Stimulated activated CD8-positive, alpha-beta memory T cell treated with anti-CD3 and anti-CD28 coated beads, Interleukin-15, amount 100 ng/mL, for 48 hours (primary cell): ENCODE measurements at places on chromosomes 1 and 21.

GRCh38 chr1:157585984-157586383 is 11.9 kb downstream of the FCRL4 start:
- DNase-seq = no peak

GRCh38 chr1:183723571-183723970 is 70.5 kb upstream of the APOBEC4 start:
- no peak for DNase-seq

DNA sequence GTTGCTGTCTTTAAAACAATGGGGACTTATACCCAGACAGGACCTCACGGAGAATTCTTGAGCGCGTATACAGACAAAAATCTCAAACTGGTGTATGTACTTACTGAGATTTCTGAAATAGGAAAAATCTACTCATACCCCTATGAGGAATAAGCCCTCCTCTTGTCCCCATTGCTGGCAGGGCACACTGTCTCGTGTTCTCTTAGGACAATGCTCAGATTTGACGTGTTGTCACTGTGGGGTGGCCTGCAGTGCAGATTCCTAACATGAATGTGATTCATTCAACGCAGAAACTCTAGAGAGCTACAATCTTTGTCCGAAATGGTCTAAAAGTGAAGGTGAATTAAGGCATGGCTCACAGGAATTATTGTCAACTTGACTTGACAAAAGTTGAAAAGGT is 31.1 kb upstream of the PDE9A start:
- no peak for DNase-seq

GRCh38 chr1:36733748-36734147 is 251.0 kb upstream of the CSF3R start:
- no peak for DNase-seq

- DNase-seq = no peak
Observed at GRCh38 chr1:94709891-94710581, 110.1 kb upstream of the SLC44A3 start.

GRCh38 chr1:101995984-101996745 is 561 bp downstream of the OLFM3 start:
- no peak for DNase-seq

DNA sequence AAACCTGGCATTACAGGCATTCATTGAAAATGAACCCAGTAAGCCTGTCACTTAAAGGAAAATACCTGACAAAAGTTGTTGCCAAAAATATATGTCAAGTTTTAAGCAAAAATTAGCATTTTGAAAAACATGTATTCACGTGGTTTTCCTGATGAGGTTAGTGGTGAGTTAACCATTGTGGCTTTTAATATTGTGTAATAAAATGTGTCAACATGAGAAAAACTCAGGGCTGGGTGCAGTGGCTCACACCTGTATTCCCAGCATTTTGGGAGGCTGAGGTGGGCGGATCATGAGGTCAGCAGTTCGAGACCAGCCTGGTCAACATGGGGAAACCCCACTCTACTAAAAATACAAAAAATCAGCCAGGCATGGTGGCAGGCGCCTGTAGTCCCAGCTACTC is 731.4 kb downstream of the KCNT2 start:
- DNase-seq = no peak

DNA sequence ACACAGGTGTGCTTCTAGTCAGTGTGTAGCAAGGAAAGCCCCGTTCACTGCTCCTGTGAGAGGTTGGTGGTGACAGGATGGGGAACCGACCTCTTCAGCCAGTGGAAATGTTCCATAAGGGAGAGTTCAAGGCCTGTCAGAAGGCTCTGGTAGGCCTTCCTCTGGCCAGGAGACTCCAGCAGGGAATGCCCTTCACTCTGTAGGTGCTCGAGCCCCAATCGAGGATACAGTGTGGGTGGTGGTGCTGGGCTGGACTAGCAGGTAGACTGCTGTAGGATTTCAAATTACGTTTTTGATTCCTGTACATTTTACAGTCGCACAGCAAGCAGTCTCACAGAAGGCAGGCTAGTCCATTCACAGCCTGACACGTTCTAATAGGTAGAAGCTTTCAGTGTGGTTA is 37.8 kb downstream of the NCF2 start:
- no peak for DNase-seq

DNA sequence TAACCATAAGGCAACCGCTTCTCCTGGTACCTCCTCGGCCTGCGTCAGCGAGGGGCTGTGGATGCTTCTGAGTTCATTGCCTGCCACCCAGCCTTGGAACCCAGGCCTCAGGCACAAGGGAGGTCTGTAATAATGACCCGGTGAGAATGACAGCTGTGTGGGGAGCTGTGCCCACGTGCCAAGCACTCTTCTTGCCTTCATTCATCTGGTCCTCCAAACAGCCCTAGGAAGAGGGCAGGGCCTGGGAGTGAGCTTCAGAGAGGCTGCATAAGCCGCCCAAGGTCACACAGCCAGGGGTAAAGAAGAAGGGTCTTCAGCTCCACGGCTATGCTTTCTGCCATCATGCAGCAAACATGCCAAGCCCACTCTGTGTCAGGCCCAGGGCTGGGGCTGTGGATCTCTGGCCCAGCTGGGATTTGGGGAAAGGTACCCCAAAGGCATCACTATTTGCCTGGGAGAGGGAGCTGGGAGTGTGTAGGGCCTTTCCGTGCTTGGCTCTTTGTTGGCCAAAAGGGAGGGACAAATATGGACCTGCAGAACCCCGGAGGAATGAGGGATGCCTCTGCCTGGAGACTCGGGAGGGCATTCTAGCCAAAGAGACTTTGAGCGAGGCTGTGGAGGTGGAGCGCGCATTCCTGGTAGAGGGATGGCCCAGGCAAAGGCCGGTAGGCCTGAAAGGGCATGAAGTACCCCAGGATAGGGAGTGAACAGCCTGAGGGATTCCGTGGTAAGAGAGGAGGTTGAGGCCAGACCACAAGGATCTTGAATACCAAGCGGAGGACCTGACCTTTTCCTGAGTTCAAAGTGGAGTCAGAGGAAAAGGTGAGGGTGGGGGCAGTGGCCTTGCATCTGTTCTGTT is 10.1 kb upstream of the EDN2 start:
- no peak for DNase-seq

DNA sequence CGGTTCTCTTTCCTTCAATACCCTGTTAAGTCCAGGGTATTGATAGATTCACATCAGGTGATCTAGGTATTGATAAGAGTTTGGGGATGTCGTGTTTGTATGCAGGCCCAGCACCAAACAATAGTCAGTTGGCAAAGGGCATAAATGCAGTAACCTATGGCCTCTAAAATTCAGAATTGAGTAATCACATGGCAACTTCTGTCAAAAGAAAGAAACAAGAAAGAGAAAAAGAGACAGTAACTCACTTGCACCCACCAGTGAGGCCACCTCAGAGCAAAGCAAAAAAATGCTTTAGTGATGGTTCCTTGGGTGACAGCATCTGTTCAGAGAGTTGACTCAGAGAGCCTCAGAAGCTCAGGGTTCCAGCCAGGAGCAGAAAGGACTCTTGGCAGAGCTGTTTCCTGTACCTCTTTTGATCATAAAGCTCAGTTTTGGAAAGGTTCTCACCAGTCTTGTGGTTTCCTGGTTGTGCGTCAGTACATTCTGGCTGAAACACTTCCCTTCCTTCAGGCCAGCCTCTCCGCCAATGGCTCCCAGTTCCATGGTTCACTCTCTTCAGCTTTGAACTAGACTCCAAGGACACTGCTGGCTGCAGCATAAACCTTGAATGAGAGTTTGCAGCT is 70.1 kb upstream of the GORAB start:
- no peak for DNase-seq

GRCh38 chr1:158002022-158002630 is 8.7 kb downstream of the KIRREL1 start:
- DNase-seq = no peak

DNA sequence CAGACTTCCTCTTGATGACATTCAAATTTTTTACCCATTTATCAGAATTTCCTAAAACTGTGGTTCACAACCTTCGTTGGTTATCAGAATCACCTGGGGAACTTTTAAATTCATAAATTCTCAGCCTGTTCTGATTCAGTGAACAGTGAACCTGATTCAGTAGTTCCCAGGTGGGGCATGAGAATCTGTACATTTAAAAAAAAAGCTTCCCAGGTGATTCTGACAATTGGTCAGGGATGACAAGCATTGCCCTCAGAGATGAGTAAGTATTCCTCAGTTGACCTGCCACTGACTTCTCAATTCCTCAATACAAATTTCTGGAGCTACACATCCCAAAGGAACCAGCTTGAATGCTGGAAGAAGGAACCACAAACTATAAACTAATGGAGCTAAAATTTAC is 23.5 kb upstream of the CR2 start:
- no peak for DNase-seq

DNA sequence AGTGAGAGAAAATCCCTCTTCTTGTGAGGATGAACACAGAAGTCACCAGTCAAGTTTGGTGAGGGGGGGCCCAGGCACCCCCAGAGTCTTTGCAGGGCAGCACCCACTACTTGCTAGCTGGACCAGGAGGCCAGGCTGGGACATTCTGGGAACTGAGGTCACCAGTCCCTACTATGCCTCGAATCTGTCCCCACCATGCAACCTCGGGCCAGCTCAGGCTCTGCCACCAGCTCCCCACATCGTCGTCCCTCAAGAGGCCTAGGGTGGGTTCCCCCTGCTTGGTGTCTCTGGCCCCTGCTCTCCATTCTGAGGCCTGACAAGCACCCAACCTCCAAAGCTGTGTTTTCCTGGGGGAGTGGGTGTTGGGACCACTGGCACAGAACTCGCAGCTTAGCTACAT is 22.2 kb upstream of the ZNF678 start:
- no peak for DNase-seq

DNA sequence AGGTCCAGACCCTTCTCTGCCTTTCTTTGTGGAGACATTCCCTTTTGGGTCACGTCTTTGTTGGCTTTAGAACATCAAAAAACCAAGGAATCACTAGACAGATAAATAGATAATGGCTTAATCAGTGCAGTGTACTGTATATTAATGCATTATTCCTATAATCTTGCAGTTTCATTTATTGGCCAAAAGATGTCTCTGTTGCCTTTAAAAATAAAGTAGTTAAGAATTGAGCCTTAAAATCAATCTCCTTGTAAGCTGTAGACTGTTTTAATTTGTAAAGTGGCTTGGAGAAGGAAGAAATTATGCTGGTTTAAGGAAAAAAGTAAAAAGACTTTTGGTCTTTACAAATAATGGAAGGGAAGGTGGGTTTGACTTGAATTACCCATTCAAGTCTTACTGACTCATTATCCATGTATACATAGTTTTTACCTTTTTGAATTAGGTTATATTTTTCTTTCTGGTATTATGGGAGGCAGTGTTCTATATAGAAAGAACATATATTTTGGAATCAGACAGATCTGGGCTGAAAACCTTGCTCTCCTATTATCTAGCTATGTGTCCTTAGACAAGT is 84.6 kb downstream of the VPS13D start:
- no peak for DNase-seq
